ENCODE measurements at places on chromosomes 3 and 15.
A peak's percentile ranks its signal among the peaks of the same experiment; 100 is the strongest.

DNA sequence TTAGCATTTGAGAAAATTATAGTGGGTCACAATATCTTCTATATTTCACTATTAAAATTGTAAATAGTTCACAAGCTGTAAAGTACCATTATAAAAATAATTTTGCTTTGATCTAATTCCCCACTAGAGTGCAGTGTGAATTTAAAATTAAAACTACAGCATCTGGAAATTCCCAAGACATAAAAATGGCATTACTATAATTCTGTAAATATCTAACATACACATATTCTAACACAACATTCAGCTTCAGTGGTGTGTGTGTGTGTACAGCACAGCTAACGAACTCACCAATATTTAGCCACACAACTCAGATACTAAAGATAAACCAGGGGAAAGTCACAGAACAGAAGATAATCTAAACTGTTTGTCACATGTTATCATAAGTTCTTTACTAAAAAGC lies 424.9 kb upstream of the ZNF385D start:
- DNase-seq, result no peak

- no peak for DNase-seq
Measured at GRCh38 chr3:52983828-52984227, 62.0 kb downstream of the SFMBT1 start.

DNA sequence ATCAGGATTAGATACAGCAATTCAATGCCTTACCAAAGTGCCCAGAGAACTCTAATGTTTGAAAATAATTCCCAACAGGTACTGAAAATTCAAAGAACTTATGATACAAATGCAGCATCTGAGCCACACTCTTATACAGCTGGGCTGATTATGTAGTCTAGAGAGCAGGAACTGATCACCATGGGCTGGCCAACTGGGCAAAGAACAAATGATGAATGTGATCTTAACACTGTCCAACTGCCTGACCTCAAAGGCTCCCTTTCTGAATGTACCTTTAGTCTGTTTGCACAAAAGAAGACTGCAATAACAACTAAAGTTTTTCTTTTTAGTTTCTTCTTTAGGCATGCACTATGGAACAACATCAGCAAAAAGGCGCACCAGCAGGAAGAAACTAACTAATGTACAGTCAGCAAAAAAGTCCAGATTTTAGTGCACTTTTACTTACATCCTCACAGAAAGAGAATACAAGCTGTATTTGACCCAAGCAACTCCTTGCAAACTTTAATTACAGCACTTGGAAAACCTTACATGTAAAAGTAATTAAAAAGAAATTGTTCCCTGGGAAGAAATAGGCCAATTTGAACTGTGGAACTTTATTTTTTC lies 1095.1 kb downstream of the IGSF11 start:
- DNase-seq, result no peak

DNA sequence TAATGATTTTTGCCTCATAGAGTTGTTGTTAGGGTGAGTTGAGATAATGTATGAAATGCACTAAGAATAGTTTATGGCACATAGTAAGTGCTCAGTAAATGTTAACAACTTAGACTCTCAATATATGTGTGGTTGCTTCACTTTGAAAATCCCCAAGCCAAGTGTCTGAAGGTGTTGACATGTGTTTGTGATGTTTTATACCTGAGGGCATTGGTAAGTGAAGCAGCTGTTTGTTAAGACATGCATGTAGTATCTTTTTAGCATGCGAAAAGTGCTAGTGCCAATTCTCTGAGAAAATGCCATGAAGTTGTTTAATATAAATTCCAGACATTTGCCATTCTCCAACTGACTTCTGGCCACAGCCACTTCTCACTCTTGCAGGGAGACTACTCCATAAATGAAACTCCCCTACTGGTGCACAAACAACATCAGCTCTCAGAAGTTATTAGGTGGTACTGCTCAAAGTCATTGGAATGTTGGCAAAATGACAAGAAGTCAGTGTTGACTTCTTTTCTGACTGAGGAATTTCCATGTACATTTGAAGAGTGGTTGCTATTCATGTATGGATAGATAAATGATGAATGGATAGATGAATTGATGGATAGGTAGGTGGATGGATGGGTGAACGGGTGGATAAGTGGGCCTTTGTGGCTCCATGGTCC lies 103.6 kb upstream of the NUDT16 start:
- no peak for DNase-seq

- peak; percentile 65 for DNase-seq
Measured at GRCh38 chr3:183502237-183503181, 53.0 kb downstream of the KLHL6 start.

DNA sequence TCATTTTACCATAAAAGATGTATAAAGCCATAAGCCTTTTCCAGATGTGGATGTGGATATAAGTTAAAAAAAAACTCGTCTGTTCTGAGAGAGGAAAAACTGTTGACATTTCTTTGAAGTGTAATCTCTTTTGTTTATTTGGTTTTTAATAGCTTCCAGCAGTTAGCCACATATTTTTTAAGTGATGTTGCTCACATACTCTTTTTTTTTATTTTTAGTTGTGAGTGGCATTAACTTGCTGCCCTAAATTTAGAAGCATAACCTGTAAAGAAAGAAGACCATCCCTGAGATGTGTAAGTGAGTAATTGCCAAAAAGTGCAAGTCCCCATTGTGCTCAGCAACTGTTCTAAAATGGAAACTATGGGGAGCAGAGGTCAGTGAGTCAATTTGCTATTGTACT lies 415.9 kb upstream of the MDFIC2 start:
- no peak for DNase-seq

- DNase-seq, result no peak
Measured at GRCh38 chr3:18483226-18483625, 58.1 kb upstream of the SATB1 start.

DNA sequence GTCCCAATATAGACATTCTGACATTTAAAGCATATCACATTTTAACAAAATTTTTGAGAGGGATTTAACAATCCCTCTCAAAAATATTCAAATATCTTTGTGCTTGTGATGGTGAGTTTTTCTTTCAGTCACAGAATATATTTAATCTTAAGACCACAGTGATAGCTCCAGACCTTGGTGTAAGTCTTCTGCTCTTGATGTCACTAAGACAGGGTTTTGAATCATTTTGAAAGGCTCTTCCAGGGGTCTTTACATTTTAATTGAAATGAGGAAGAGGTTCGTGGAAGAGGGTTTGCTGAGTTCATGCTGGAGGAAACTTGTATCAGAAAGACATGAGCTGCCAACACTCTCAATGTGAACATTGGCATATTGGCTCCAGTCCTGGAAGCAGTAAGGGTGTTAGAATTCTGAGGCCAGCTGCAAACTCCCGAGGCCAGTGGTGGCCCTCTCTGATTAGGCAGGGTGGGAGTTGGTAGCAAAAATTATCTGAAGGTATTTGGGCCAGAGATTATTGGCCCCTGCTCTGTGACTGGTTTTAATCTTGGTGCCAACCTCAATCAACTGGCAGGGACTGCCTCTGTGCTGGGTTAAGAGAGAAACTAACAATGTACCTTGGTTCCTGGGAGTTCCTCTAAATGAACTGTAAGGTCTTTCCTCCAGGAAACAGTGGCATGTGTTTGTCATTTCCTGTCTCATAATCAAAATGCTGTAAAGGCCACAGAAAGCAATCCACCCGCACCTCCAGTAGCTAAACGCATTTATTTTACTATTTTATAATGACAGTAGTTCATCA lies 5.3 kb downstream of the POU1F1 start:
- no peak for DNase-seq

GRCh38 chr3:126373682-126374601 lies 16.7 kb upstream of the KLF15 start:
- DNase-seq, result peak; percentile 72

DNA sequence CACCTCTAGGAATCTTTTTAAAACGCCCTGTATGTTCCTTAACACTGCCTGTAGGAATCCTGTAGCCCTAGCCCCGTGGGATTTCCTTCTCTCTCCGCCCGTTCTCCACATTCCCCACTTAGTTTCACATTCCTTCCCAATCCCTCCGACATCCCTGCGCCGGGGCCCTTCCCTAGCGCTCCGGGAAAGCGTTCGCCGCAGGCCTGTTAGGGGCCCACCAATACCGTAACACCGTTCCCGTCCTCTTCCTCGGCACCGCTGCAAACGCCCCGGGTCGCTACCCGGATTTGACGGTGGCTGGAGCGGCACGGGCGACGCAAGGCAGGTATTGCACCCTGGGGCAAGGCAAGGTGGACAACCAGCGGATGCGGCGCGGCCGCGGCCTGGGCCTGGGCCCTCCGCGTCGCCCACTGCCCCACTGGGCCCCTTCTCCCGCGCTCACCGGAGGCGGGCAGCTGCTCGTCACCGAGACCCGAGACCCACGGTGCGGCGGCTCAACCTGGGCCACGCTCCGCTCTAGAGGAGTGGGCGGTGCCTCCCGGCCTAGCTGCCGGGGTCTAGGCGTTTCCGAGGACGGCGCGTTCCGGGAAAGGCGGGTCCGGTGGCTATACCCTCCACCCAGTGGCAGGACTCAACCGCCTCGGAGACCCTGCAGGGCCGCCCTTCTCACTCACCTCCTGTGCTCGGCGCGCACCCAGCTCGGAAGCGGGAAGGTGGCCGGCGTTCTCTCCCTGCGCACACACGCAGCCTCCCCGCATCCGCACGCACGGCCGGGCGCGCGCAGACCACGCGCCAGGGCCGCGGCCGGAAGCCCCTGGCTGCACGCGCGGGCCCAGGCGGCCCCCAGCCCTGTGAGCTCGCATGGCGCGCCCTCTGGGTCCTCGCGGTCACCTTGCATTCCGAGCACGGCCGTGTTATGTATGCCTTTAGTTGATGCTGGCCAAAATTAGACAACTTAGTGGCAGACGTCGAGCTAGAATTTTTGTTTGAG lies at the start of gene B3GALNT1:
Gene B3GALNT1, minus strand, starts transcription at position 789 of the 991 bp plus-strand sequence. CDS start 18,595 bp downstream, outside the sequence.
- peak; percentile 56 for DNase-seq

GRCh38 chr15:27884726-27885125 lies 214.4 kb downstream of the OCA2 start:
- no peak for DNase-seq

DNA sequence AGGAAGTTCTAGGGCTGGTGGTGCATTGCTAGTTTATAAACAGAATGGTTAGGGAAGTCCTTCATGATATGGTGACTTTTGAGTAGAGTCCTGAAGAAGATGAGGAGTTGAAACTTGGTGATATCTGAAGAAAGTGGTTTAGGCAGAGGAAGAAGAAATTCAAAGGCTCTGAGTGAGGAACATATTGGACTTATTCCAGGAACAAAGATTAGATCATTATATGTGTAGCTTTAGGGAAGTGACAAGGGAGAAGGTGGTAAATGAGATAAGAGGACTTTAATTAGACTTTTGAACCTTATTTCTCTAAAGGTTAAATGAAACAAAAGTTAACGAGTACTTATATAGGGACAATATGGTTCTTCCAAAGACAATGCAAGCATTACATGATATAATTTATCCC lies 286.7 kb downstream of the DOCK3 start:
- DNase-seq, result no peak

GRCh38 chr3:166005126-166005525 lies 167.9 kb upstream of the BCHE start:
- DNase-seq, result no peak

GRCh38 chr3:165192610-165193192 lies 3.5 kb downstream of the SLITRK3 start:
- peak; percentile 26 for DNase-seq

DNA sequence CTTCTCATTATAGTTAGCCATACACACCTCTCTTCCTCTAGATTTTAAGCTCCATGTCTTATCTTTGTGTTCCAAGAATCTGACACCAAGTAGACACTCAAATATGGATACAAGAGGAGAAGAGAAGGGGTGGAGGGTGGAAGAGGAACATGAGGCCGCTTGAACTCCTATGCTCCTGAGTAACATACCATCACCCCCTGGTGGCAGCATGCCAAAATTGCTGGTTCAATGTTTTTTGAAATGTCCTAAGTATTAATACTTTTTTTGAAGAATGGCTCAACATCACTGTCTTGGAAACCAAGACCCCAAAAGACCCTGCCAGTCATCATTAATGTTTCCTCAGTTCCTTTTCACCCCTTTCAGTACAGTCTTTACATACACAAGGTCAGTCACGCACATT lies 71.8 kb upstream of the HACD2 start:
- no peak for DNase-seq

DNA sequence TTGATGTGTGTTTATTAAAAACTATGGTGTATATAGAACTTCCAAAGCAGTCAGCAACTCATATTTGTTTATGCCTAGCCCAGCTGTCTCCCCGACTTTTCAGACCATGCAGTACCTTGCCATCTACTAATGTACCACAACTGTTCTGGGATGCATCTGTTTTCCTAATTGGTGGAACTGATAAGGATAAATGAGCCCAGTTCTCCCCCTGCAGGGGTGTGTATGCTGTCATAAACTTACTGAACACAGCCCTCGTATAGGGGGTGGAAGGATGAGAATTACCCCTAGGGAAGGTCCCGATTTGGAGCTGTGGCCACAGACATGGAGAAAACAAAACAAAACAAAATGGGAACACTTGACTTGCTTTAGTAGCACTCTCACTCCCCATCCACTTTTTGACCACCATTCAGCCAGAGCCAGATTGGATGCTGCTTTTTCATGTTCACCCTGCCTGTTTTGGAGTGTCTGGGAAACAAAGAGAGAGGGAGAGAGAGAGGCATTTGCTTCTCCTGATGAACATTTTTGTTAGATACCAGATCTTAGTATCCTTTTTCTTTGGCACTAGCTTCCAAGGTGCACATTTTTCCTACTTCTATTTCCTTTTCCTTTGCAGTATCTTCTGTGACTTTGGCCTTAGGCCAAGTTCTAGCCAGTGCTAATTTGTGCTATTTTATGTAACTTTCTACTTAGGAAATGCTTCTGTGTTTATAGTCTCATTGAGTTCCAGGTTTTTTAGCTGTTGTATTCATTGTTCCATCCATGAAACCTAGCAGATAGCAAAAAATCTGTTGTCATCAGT lies 29.1 kb downstream of the CADM2 start:
- no peak for DNase-seq

GRCh38 chr3:24027946-24028345 lies 82.9 kb downstream of the NR1D2 start:
- DNase-seq, result no peak

GRCh38 chr15:41659190-41659589 lies 1.0 kb upstream of the MGA start:
- DNase-seq, result no peak

- no peak for DNase-seq
Measured at GRCh38 chr3:145490088-145491048, 670.6 kb downstream of the PLOD2 start.

GRCh38 chr15:99070208-99070607 lies 34.7 kb upstream of the SYNM start:
- DNase-seq, result no peak

- no peak for DNase-seq
Measured at GRCh38 chr3:114122027-114122709, 56.7 kb downstream of the DRD3 start.

DNA sequence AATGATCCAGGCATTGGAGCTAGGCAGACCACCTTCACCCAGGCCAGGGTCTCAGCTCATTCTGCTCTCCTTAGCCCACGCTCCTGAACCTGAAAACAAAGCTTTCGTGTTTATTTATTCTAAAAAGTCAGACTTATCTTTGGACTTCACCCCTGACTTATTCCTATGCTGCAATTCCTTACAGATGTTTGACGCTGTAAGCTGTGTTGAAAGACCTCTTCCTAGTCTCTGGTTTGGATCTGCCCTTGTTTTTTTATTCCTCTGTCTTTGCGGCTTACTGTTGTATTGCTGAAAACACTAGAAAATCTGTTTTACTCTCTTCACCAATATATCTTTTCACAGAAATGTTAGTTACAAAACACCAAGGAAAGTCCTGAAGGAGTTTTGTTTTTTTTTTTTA lies 40.5 kb upstream of the LDHAL6B start:
- DNase-seq, result no peak
